Dorsolateral prefrontal cortex (tissue), 122 donors: ENCODE measurements at places on chromosomes 3 and 15. TPM values are rescaled to one million over a fixed set of nuclear protein-coding genes. Genes with fewer than 3 reads are reported as not detected.

Gene LIPC
- total RNA-seq, result 2.4 TPM

Gene ZBTB20
- 57.6 TPM for total RNA-seq

Gene TRPM1
- not detected for total RNA-seq

Gene LMLN
- total RNA-seq, result 19.2 TPM

Gene PLA2G4E
- not detected for total RNA-seq

Gene TGM5
- not detected for total RNA-seq

Gene ASB14
- not detected for total RNA-seq

Gene DNAH12
- total RNA-seq, result 1.3 TPM

Gene ONECUT1
- 1.4 TPM for total RNA-seq

Gene LSAMP
- total RNA-seq, result 209 TPM

Gene CPN2
- not detected for total RNA-seq

Gene TMEM266
- 8.6 TPM for total RNA-seq

Gene NISCH
- 175 TPM for total RNA-seq

Gene STARD9
- total RNA-seq, result 32.9 TPM

Gene SAXO2
- 12.1 TPM for total RNA-seq

Gene SLC9A9
- total RNA-seq, result 21.5 TPM

Gene LRRN1
- total RNA-seq, result 40.9 TPM

Gene ERICH6
- not detected for total RNA-seq
